Cortex of kidney (tissue), 1 donor: ENCODE measurements at places on chromosomes 12 and 14.

DNA sequence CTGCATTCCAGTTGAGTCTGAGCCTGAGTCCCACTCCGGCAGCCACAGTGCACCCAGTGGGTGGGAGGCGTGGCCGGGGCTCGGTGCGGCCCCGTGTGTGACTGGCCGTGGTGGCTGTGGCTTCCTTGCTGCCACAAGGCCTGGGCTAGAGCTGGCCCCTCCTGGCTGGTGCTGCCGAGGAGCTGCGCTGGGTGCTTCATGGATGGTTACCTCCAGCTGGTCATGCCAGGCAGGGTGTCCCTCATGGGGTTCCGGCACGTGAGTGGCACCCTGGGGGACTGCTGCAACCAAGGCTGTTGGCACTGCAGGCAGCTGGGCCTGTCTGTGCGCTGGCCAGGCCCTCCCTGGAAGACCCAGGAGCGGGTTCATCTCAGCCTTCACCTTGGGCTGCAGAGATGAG, 62.7 kb downstream of the KIF26A start:
- DNase-seq, result no peak

- no peak for DNase-seq
Observed at GRCh38 chr12:104285740-104286515, 17.6 kb upstream of the EID3 start.

DNA sequence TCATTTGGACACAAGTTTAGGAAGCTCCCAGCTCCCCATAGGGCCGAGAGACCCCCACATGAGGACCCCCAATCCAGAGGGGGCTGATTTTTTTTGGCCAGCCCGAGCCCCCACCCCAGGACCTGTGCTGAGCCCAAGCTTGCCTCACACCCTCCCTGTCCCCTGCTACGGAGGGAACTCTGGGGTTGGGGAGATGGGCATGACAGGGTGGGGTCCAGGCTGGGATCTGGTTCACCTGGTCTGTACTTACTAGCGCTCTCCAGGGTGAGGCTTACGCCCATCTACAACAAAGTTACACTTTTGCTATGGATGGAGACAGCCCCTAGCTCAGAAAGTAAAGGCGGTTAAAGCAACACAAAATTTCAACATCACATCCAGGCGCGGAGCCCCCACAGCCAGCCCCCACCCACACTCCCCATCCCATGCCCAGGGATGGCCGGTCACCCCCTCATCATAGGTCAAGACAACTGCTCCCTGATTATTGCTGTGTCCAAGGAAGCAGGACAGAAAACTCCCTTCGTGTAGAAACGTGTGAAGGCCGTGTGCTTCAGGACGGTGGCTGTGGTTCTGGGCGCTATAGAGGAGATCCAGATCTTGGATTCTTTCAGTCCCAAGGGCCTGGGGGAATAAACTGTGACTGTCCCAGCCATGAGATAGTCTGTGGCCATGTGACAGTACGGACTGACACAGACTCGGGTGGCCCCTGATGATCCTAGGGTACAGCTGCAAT, 10.7 kb downstream of the SLC25A29 start:
- DNase-seq, result no peak

DNA sequence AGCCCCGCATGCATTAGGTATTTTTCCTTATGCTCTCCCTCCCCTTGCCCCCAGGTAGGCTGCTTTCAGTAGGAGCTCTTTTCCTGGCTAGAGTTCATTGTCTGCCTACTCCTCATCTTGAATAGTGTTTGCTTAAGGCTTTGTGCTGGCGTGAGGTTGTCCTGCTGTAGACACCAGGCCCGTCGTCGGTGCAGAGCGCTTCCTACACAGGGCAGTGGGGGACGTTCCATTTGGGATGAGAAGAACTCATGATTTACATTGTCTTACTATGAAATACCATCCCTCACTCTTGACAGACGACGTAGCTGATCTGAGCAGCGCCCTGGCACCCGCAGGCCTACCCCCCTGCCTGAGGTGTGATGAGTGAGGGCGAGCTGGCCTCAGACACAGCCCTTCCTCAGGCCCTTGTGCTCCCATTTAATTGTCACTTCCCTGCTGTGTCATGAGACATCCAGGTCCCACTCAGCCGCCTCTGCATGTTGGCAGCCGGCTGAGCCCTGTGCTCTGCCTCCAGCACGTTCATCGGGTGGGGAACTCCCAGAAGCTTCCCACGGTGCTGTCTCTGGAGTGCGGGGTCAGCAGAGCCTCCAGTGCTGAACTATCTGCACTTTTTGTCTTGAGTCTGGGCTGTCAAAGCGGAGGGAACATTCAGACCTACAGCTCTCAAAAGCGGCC, 76.0 kb downstream of the WDR20 start:
- no peak for DNase-seq

DNA sequence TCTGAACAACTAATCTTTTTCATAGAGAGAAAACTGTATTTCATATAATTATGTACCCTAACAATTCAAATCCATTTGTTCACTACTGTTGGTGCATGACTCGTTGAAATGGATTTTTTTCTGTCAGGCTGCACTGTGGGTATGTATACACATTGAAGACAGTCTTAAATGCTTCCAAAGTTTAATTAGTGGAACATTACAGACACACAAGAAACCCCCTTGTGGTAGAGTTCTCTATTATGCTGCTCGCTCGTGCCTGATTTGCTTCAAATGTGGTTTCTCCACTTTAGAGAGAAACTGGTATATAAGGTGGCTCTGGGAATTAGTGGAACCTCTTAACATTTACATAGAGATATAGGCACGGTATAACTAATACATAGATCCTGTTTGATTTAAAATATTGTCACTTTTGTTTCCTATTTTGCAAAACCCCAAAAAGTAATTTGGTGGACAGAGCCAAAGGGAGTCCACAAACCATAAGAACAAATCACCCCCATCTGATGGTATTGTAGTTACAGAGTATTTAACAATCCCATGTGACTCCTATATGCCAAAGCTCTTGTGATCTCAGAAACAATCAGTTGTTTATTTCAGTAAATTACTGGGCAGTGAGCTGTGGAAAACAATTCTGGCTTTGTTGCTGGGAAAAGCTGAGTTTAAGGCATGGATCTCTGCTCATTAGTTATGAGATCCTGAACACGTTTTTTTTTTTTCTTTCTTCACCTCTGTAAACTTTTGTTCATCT, 159.5 kb downstream of the BRMS1L start:
- DNase-seq, result no peak

GRCh38 chr14:52014601-52015267, 25.4 kb downstream of the RTRAF start:
- DNase-seq, result no peak

DNA sequence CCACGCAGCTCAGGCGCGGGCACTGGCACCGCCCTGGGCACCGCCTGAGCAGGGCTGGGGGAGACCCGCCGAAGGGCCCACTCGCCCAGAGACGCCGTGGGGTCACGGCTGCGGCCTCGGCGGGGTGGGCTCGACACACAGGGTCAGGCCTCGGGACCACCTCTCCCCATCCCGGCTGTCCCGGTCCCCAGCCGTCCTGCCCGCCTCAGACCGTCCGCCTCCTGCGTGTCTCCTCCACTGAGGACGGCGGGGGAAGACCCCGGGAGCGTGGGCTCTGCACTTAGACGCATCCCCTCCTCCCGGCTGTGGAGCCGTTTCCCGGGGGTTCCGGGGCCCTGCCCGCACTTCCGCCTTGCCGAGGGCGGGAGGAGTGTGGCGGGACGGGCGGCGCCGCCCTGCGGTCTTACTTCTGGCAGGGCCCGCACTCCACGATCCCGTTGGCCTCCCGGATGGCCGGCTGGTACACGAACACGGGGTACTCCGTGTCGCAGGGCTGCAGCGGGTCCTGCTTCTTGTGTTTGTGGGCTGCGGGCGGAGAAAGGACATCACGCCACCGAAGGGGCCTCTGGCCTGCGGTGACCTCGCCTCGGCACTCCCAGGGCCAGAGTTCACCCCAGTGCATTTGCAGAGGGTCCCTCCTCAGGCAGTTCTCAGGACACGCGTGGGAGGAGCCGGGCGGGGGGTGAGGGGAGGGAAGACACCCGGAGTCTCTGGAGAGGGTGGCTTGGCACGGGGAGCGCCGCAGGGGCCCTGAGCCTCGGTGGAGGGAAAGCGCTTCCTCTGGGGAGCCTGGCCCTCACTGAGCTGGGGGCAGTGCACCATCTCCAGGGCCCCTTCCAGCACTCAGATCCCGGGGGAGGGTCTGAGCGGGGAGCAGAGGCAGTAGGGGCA, 23.1 kb upstream of the LRTM2 start:
- DNase-seq, result no peak

- no peak for DNase-seq
Observed at GRCh38 chr12:128551266-128551665, 272.5 kb downstream of the SLC15A4 start.
